T1000 (cell line): ENCODE measurements at places on chromosomes 2 and 18.

DNA sequence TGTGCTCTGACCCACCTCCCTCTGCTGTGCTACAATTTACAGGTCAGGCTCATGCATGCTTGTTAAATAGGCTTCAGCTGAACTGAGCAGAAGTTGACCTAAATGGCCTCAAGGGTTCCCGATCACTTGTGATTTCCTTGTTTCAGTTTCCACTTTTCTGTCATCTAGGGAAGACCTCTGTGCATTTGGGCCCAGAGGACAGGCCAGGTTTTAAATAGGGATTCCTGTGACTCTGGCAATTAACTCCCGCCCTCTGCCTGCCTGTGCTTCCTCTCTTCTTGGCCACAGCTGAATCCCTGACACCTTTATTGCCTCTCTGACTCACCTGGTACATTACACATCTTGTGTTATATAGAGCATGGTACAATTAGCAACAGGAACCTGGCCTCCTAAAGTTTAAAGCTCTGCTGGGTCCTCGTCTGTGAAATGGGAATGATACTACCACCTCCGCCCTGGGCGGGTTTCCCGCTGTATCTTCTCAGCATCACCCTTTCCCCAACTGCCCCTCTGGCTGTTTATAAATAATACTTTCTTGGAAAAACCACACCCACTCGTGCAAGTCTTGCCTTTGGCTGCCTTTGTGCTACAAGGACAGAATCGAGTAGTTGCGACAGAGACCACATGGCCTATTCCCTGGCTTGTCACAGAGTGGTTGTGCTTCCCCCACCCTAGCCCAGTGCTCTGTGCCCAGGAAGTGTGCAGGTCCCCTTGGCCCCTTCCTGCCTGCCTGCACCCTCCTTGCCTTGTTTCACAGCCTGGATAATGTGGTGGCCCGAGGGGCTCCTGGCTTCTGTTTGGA, 7.9 kb downstream of the CABLES1 start:
- DNase-seq, result no peak

GRCh38 chr18:76943542-76944339, 121.4 kb downstream of the ZNF236 start:
- DNase-seq, result no peak

- DNase-seq, result no peak
These were observed 359.7 kb downstream of the MBD2 start for GRCh38 chr18:53864770-53865169.

- no peak for DNase-seq
These were observed 56.8 kb downstream of the POLR1A start for GRCh38 chr2:86048888-86049287.

- DNase-seq, result no peak
These were observed 25.7 kb downstream of the CYP27C1 start for GRCh38 chr2:127194447-127194846.

- DNase-seq, result no peak
These were observed 8.7 kb downstream of the OTOF start for GRCh38 chr2:26469092-26469710.

GRCh38 chr18:23071285-23071684, 64.0 kb upstream of the CABLES1 start:
- no peak for DNase-seq

DNA sequence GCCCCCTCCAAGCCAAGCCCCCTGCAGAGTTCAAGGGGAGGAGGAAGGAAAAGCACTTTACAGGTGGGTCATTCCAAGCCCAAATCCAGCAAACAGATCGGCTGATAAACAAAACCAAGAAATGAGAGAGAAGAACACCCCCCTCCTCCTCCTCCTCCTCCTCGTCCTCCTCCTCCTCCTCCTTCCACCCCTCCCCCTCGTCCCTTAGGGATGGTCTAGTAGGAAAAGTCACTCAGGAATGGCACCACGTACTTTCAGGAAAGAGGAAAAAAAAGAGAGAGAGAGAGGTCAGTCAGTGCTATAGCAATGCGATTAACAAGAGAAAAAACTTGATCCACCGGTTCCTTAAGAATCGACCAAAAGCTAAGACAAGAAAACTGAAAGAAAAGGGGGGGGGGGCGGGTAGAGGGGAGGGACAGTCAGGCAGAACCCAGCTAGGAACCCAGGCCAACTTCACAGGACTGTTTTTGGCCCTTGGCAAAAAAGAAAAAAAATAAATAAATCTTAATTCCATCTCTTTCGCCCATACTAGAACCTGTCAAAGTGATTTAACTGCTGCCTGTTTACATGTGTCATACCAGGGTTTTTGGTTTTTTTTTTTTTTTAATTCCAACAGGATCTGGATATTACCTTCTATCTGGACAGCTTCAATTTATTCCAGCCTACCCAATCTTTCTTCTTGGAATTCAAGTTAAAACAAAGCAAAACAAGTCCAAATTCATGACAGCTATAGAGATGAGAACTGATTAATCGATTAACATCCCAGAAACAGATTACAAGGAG, 906 bp downstream of the IKZF2 start:
- DNase-seq, result no peak

DNA sequence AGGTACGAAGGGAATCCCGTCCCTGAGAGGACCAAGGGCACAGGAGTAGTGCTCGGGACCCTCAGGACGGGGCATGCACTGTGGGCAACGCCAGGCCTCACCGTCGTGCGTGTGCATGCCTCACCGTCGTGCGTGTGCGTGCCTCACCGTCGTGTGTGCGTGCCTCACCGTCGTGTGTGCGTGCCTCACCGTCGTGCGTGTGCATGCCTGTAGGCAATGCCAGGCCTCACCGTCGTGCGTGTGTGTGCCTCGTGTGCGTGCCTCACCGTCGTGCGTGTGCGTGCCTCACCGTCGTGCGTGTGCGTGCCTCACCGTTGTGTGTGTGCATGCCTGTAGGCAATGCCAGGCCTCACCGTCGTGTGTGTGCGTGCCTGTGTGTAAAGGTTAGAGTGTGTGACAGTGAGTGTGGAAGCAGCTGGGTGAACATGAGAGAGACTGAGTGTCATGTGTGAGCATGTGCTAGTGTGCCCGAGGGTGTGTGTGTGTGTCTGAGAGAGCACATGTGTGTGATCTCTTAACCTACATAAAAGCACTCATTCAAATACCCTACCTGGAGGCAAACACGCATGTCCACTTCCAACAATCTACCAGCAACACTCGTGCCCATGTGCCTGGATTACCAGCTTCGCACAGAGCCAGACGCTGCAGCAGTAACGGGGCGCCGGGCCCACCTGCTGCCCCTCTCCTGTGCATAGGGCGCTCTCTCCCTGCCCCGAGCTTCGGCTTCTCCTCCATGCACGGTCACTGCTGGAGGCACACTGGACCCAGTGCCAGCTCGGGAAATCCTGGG, 36.3 kb downstream of the ZNF516 start:
- DNase-seq, result no peak

- DNase-seq, result peak; percentile 21
These were observed 223.0 kb downstream of the UBE2E3 start for GRCh38 chr2:181203412-181203811.

- no peak for DNase-seq
These were observed 62.9 kb downstream of the RPL31 start for GRCh38 chr2:101064868-101065549.

DNA sequence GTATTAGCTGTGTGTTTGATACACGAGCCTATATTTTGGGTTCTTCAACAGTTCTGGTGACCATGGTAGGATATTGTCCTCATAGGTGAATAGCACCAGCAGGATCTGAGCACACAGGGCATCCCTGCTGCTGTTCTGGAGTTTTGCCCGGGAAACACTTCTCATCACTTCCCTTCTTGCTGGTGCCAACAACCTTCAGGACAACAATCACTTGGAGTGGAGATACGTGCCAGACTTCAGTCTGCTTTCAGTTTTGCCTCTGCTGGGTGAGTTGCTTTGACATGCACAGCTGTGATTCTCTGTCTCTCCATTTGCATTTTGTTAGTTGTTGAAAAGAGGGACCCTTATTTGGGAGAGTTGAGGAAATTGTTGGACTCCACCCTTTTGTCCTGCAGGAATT, 1347.2 kb upstream of the DDX18 start:
- no peak for DNase-seq

GRCh38 chr2:201320257-201320656, 36.9 kb downstream of the FLACC1 start:
- DNase-seq, result no peak

- DNase-seq, result no peak
These were observed 82.5 kb upstream of the STPG4 start for GRCh38 chr2:47237375-47238334.

DNA sequence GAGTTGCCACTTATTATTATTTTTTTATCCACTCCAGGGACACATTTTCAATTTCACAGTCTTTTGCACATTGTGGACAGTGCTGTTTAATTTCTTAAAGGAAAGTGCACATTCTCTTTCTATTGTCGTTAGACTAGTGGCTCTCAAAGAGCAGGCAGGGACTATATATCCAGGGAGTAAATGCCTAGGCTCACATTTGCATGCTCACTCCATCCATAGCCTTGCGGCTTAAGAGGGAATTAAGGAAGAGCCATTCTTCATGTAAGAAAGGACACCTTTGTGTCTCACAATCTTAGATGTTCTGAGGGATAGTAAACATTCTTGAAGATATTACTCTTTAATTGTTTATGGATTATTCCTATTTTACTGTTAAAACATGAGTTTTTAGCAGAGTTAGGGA, 70.8 kb downstream of the FIGN start:
- DNase-seq, result no peak

DNA sequence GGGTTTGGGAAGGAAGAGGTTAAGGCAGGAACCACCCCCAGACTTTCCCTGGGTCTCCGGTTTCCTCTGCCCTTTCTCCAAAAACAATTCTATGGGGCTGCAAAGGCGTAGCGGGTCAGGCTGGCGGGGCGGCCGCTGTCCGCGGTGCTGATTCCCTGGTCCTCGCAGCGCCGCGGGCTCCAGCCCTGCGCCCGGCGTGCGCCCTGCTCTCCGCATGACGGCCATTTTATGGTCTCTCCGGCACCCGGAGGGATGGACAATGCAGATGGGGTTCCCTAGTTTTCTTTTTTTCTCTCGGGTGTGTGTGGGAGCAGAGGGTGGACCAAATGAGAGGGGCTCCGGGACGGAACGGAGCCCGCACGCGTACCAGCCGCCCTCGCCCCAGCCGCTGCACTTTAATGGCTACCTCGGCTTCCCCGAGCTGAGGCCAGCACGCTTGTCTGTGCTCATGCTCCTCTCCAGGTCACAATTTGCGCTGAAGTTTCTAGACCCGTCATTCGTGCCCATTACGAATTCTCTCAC, 1.6 kb downstream of the ST8SIA3 start:
- peak; percentile 0 for DNase-seq

DNA sequence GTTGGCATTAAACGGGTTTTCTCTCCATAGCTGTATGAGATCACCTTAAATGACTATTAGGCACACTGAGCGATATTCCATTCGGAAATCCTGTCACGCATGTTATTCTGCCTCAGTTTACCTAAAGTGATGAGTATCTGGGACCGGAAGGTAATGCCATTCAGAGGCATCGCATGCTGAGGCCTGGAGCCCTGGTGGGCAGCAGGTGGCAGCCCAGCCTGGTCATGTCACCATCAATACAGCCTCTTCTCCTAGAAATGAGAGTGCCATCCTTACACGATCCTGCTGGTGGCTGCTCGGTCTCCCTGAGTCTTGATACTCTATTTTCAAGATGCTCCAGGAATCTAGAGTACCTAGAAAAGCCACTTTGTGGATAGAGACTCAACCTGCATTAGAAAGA, 119.8 kb downstream of the EIPR1 start:
- no peak for DNase-seq

GRCh38 chr2:112701052-112701451, 19.8 kb upstream of the NT5DC4 start:
- no peak for DNase-seq

- no peak for DNase-seq
These were observed 6.3 kb upstream of the ID2 start for GRCh38 chr2:8675543-8675942.

GRCh38 chr2:33291278-33292013, 185.0 kb upstream of the RASGRP3 start:
- no peak for DNase-seq

DNA sequence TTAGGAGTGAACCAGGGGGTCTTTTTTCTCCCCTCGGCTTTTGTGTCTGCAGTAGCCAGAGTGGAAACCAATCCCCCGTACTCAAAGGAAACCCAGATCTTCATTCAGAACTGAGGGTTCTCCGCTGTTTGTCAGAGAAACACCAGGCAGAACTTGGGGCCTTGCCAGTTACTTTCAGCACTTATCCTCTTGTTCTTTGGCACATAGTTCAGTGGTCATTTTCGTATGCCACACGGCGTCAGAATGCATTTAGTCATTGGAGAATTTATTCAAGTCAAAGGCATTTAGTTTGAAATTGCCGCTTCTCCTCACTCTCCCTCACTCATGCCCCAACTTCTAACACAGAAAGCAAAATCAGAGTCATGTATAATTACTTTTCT, 102.9 kb downstream of the CABLES1 start:
- no peak for DNase-seq

DNA sequence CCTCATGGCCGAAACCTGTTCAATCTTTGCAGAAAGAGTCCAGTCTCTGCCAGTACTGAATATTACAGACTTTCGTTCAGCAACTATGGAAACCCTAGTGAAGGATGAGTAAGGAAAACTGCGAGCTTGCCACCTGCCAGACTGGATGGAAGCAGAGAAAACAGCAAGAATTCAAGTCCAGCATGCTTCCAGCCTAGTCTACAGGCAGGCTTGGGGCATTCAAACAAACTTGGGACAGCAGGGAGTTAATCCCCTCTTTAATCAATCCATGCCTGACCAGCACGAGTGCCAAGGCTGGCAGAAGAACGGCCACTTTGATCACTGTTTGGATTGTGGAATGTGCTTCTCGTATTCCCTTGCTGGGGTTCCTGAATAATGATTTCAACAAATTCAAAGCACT, 145.2 kb downstream of the EPHA4 start:
- DNase-seq, result no peak

- peak; percentile 39 for DNase-seq
These were observed 62.5 kb downstream of the SLC4A3 start for GRCh38 chr2:219689676-219690628.

DNA sequence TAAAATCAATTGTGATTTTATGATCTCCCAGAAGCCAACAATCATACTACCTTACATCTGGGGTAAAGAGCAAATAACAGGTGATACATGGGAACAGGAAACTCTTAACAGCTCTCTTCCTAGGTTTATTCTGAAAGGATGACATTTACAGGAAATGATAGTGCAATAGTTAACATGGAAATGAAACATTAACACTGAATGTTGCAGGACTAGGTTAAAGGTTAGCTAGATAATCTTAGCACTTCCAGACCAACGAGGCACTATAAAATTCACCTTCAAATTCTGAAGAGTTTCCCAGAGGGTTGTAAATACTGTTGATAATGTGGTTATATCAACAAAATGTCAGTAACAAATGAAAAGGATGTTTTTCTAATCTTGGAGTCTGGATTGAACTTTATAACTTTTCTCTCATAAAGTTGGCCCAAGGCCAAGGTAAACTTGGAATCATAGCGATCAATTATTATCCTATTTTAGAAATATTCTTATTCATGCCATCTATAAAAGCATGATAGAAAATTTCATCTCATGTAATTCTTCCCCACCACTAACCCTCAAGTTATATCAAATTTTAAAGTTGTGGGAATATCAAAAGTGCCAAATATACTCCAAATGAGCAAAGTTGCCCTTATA, 32.9 kb upstream of the GCG start:
- DNase-seq, result no peak

DNA sequence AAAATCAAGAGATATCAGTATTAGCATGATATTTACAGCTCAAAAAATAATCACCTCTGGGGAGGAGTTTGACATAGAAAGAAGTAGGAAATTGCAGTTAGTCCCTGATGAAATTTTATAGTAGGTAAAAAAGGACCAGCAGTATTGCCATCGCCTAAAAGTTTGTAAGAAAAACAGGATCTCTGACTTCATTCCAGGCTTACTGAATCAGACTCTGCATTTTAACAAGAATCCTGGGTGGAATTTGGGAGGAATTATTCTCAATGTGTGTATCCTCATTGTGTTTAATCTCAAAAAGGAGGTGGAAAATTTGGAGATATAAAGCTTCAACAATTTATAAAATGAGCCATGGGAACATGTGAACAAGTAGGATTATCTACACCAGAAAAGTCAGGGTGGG, 31.2 kb upstream of the STAT1 start:
- no peak for DNase-seq
